Progenitor cell of endocrine pancreas (in vitro differentiated cells): ENCODE measurements at places on chromosomes 5 and 9. TPM values are rescaled to one million over a fixed set of nuclear protein-coding genes. Genes with fewer than 3 reads are reported as not detected.

The UBLCP1 gene
- total RNA-seq, result 29.5 and 29.7 TPM in 2 replicates

The ITGA1 gene
- total RNA-seq, result 6.4 and 7.8 TPM in 2 replicates

DNA sequence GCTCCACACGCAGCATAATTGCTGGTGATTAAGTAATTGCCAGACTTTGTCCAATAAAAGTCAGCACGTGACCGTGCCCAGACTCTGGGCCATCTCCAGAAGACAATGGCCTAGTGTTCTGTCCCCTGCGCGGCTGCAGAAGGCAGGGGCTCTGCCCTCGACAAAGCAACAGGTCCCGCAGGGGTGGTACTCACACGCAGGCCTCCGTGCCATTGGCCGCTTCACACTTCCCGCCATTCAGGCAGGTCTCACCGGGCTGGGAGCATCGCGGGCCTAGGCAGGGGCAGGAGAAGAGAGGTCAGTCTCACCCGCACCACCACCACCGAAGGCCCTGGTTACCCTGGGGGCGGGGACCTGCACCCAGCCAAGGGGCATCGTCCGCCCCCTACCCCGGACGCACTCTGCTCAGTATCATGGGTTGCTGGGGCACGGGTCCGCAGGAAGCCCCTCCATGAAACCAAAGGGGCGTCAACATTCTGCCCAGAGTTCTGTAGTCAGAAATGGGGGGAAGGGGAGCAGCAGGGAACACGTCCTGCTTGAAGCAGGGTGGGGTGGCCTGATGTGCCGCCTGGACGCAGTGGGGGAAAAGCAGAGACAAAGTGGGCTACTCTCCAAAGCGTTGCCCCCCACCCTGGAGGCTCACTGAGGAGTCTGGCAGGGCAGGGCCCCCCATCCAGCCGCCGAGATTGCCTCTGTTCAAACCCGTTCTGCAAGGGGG is 1.9 kb downstream of the NOTCH1 start:
- H3K36me3 ChIP-seq, result peaks cover 5% of the 10 kb centered on the region
- peaks cover 2% of the 10 kb centered on the region for H3K27me3 ChIP-seq
- H3K4me1 ChIP-seq, result peaks cover 15% of the 10 kb centered on the region
- peak; percentile 43 for DNase-seq

GRCh38 chr5:11898-12297 is 80.1 kb upstream of the PLEKHG4B start:
- no peak for DNase-seq
- no peak overlapping the region for H3K27ac ChIP-seq
- no peak overlapping the region for H3K4me3 ChIP-seq
- peaks cover 5% of the 10 kb centered on the region for H3K27me3 ChIP-seq
- no peaks in the 10 kb centered on the region for H3K4me1 ChIP-seq
- H3K36me3 ChIP-seq, result no peaks in the 10 kb centered on the region
